Nucleus accumbens (tissue), 56 donors: ENCODE measurements at places on chromosomes 4 and X.

DNA sequence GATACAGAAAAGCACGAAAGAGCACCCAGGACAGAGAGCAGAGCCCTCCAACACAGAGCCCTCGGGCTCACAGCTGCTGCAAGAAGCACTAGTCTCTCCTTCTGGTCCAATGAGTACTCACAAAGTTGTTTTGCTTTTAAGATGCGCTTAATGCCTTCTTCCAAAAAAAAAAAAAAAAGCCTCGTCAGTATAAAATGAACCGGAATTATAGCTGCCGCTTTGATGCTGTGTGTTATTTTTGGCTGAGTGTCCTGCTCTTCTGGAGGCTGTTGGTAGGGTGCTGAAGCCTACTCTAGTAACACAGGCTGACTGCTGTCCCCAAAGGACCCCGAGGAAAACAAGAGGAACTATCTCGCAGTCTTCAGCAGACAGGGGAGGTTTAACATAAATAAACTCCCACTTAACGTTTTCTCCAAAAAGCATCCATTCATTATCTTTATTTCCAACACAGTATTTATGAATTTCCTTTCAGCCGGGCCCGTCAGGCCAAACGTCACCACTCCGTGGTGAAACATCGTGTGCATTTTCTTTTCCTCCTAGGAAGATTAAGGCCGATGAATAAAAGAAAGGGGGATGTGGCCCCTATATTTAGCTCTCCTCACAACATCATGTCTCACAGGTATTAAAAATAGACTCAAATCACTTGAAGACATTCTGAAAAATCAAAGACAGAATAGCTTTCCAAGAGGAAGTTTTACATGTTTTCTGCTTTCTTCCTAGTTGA is 213.7 kb upstream of the PPARGC1A start:
- no peak for DNase-seq

DNA sequence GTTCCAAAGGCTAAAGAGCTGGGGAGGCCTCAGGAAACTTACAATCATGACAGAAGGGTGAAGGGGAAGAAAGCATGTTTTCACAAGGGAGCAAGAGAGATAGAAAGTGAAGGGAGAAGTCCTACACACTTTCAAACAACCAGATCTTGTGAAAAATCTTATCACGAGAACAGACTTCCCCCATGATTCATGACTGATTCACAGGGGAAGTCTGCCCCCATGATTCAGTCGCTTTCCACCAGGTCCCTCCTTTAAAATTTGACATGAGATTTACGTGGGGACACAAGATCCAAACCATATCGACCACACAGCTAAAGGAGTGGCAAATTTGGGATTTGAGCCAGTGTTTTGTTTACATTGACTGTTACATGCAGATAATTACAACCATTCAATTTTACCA is 971.1 kb upstream of the HS3ST1 start:
- DNase-seq = no peak

DNA sequence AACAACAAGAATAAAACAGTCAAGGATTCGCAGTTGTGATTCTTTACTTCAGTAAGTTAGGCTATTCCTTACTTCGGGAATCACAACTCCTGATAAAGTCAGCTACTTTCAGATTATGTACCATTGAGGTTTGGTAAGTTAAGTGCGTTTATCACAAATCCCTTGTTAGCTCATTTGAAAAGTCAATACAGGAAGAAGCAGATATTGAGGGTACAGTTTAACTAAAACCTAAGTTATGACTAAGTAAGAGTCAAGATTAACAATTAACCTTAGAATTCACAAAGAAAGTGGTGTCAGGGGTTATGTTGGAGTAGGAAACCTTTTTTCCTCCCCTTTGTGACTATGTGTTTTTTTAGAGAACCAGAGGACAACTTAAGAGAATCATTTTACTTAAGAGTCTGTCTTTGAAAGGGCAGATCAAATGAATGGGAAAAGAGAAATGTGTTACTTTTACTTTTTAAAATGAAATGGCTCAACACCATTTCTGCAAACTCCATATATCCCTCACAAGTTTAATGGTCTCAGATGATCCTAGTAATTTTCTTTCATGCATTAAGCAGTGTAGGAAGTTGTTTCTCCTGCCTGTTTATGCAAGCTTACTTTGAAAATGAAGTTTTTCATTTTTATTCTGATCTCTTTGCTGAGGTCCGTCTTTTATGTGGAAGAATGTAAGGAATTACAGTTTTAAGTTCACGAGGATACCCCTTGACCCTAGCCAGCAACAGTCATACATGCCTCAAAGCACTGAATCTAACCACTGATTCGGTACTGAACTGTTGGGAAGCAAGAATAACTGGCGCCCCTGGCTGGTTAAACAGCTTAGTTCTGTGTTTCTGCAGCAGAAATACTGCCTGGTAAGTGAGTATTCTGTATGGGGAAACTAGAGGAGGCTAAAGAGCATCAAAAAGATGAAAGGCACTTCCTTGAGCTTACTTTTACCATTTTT is 211.7 kb downstream of the SLC4A4 start:
- no peak for DNase-seq

- no peak for DNase-seq
Observed at GRCh38 chrX:145190801-145191389, 56.4 kb upstream of the SPANXN1 start.

- DNase-seq = no peak
Observed at GRCh38 chr4:87375719-87376291, 15.2 kb downstream of the HSD17B11 start.
